Fibroblast of skin of right biceps (primary cell): ENCODE measurements at places on chromosomes 12 and 14.

DNA sequence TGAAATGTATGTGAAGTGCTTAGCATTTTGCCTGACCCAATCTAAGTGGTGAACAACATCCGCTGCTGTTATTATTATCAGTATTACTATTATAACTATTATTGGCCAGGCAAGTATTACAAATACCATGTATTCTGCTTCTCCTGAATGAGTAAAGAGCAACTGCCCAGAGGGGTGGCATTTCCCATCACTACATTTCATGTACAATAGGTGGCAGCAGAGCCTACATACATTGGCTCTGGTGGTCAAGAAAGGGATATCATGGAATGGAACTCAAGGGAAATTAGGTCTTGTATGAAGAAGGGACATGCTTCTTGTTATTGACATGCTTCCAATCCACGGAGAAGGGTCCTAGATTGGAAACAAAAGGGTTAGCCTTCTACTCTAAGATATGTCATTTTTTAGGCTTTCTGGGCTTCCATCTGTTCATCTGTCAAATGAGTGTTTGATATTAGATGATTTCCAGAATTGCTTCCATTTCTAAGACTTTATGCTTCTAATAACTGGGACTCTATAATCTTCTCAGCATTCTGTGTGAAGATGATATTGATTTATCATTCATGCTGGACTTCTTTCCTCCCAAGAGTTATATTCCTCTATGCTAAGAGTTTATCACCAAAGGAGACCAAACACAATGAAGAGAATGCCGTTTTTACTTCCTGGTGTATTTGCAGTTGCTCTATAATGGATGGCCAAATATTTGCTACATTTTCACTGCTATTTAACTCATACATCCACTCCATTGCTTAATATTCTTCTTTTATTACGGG is 239.1 kb downstream of the SSPN start:
- peak; percentile 62 for DNase-seq

DNA sequence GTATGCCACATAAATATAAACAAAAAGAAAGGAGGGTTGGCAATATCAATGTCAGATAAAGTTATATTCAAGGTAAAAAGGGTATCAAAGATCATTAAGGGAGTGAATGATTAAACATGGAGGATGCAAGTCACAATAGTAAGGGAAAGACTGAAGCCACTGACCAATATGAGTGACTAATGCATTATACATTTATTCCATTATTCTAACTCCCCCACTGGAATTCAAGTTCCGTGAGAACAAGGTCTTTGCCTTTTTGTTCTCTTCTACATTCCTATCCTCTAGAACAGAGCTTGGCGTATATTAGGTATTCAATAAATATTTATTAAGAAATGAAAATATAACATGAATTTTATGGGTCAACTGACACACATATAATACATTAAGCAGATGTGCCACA is 30.7 kb downstream of the MAP4K5 start:
- DNase-seq: peak; percentile 83

DNA sequence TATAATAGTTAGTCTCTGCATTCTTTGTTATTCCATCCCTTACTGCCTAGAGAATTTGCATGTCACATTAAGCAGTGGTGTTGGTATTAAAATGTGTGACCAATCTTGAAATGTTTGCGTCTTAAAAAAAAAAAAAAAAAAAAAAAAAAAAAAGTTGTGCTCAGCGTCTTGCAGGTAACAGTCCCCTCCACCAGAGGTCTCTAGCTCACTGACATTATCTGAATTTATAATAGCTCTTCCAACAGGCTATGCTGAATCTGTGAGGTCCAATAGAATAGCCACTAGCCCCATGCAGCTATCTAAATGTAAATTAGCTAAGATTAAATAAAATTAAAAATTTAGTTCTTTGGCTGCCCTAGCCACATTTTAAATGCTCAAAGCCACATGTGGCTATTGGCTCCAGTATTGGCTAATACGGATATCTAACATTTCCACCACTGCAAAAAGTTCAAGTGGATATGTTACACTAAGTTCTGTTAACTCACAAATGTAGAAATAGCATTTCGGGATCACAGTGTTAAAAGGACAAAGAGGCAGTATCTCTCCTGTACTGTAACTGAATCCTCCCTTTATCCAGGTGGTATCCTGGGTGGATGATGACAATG is 28.7 kb downstream of the NKX2-8 start:
- peak; percentile 38 for DNase-seq

DNA sequence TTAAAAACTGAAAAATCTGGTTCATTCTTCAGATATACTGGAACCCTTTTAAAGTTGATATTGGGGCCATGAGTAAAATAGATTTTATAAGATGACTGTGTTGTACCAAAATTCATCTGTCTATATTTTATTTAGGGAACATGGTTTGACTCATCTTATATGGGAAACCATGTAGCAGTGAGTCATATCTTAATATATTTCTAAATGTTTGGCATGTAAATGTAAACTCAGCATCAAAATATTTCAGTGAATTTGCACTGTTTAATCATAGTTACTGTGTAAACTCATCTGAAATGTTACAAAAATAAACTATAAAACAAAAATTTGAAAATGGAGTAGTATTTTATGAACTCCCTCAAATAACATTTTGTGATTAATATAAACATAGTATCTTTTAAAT is 14.2 kb downstream of the PTGER2 start:
- DNase-seq: peak; percentile 85

- DNase-seq: peak; percentile 69
These were observed 133.7 kb downstream of the AEBP2 start for GRCh38 chr12:19572920-19573558.
